ENCODE measurements at places on chromosomes 7 and 10.

DNA sequence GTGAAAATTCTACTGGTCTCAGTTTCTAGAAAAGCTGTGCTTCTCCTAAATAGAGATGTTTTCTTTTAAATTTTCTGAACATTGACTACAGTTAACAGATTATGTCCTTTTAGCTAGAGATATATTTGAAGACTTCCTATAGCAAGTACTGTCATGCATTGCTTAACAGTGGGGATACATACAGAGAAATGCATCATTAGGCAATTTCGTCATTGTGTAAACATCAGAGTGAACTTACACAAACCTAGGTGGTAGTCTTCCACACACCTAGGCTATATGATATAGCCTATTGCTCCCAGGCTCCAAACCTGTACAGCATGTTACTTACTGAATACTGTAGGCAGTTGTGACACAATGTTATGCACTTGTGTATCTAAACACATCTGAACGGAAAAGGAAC is 28.5 kb downstream of the PIK3CG start:
- H3K27ac ChIP-seq: no peak overlapping the region
- H3K36me3 ChIP-seq: no peaks in the 10 kb centered on the region
- H3K27me3 ChIP-seq: no peaks in the 10 kb centered on the region
- no peak for DNase-seq

GRCh38 chr7:141227454-141227853 is 153.6 kb downstream of the TMEM178B start:
- DNase-seq: no peak
- H3K4me1 ChIP-seq: no peaks in the 10 kb centered on the region
- no peak overlapping the region for H3K4me3 ChIP-seq
- H3K36me3 ChIP-seq: no peaks in the 10 kb centered on the region
- H3K27ac ChIP-seq: no peak overlapping the region

DNA sequence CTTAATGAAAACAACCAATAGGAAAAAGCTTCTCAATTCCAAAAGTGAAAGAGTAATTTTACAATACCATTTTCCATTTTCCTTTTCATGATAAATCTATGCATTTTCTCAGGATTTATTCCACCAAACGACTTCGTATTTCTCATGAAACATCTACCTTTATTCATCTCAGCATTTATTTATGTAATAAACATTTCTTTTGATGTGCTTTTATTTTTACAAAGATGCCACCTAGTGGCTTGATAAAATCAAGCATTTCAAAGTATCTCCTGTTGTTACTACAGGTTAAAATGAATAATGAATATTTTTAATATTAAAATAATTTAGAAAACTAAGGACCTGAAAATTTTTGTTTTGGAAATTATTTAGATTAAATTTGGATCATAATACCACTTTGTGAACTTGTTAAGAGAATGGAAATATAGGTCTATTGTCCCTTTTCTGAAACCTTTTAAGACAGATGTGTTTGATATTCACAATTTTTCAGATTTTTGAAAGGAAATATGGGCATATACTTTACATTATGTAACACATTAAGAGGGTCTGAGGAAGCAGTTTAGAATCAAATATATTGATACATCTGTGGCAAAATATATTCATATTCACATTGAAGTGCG is 2.7 kb upstream of the IQUB start:
- no peak overlapping the region for H3K4me3 ChIP-seq
- no peak for DNase-seq
- no peak overlapping the region for H3K27ac ChIP-seq
- H3K36me3 ChIP-seq: no peaks in the 10 kb centered on the region

GRCh38 chr7:157389951-157390730 is 53.3 kb downstream of the DNAJB6 start:
- H3K36me3 ChIP-seq: no peaks in the 10 kb centered on the region
- no peaks in the 10 kb centered on the region for H3K4me1 ChIP-seq
- H3K27ac ChIP-seq: no peak overlapping the region
- no peak for DNase-seq
- H3K4me3 ChIP-seq: no peak overlapping the region

GRCh38 chr7:31051598-31052486 is at the start of gene ADCYAP1R1:
TSS of gene ADCYAP1R1 (plus strand) at chr7:31052308. CDS start at chr7:31063265, 10,957 bp downstream.
- no peaks in the 10 kb centered on the region for H3K36me3 ChIP-seq
- no peak for DNase-seq
- H3K4me1 ChIP-seq: no peaks in the 10 kb centered on the region
- peak within 1 kb of the TSS; percentile 50 for H3K4me3 ChIP-seq
- peak within 1 kb of the TSS; percentile 45 for H3K27ac ChIP-seq

- H3K36me3 ChIP-seq: no peaks in the 10 kb centered on the region
- H3K27me3 ChIP-seq: no peaks in the 10 kb centered on the region
- no peak overlapping the region for H3K27ac ChIP-seq
- H3K4me3 ChIP-seq: no peak overlapping the region
- no peaks in the 10 kb centered on the region for H3K4me1 ChIP-seq
Measured at GRCh38 chr7:83837683-83838082, 188.7 kb upstream of the SEMA3E start.

- H3K4me3 ChIP-seq: no peak overlapping the region
- no peak for DNase-seq
- no peak overlapping the region for H3K27ac ChIP-seq
- H3K36me3 ChIP-seq: no peaks in the 10 kb centered on the region
Measured at GRCh38 chr7:116315293-116315692, 105.0 kb downstream of the TES start.

Measured in breast epithelium (tissue), 4 donors.